ENCODE measurements at places on chromosomes 16 and 17. TPM values are rescaled to one million over a fixed set of nuclear protein-coding genes. Genes with fewer than 3 reads are reported as not detected.
A peak's percentile ranks its signal among the peaks of the same experiment; 100 is the strongest.

Gene CMTM2
- 0.72 TPM for total RNA-seq

Gene SLC35G6
- not detected for total RNA-seq

Gene CLEC3A
- total RNA-seq = not detected

Gene HS3ST2
- 0.70 TPM for total RNA-seq

Gene ARHGAP23
- total RNA-seq = not detected

Gene C16orf96
- 0.29 TPM for total RNA-seq

Gene C1QL1
- total RNA-seq = not detected

Gene TCAP
- 5.9 TPM for total RNA-seq

Gene DNAI2
- 8.4 TPM for total RNA-seq

Gene ARHGAP44
- not detected for total RNA-seq

DNA sequence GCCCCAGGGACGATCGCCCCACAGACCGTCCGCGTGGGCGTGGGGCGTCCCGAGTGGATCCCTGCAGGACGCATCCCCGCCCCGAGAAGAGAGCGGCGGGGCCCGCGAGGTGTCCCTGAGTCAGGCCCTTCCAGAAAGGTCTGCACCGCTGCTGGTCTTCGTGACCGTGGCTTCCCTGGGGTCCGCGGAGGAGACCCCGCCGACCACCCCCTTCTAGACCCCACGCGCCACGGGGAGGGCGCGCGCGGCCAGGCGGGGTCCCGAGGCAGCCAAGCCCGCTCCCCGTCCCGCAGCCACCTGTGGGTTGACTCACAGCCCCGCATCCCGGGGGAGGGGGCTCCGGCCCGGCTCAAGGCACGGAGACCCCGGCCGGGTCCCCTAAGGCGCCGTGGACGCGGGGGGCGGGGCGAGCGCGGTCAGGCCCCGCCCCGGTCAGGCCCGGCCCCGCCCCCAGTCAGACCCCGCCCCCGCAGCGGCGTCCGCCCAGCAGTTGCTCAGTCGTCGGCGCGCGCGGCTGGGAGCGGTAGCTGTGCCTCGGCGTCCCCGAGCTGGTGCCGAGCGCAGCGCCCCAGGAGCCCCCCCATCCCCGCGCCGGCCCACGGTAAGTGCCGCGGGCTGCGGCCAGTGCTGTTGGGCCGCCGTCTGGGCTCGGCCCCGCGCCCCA lies at the start of gene BAIAP3:
TSS of gene BAIAP3 (plus strand) at position 497 of the 664 bp plus-strand sequence. CDS start 4,905 bp downstream, outside the sequence.
- H3K27ac ChIP-seq = no peak within 1 kb of the TSS
- H3K27me3 ChIP-seq = peaks cover 17% of the 10 kb centered on the region
- peaks cover 33% of the 10 kb centered on the region for H3K4me1 ChIP-seq
- H3K36me3 ChIP-seq = no peaks in the 10 kb centered on the region
- peak; percentile 50 for DNase-seq
- H3K4me3 ChIP-seq = no peak within 1 kb of the TSS

GRCh38 chr16:46746821-46747776 lies 1.0 kb downstream of the MYLK3 start:
- H3K27me3 ChIP-seq = peaks cover 4% of the 10 kb centered on the region
- H3K36me3 ChIP-seq = no peaks in the 10 kb centered on the region
- no peak overlapping the region for H3K27ac ChIP-seq

DNA sequence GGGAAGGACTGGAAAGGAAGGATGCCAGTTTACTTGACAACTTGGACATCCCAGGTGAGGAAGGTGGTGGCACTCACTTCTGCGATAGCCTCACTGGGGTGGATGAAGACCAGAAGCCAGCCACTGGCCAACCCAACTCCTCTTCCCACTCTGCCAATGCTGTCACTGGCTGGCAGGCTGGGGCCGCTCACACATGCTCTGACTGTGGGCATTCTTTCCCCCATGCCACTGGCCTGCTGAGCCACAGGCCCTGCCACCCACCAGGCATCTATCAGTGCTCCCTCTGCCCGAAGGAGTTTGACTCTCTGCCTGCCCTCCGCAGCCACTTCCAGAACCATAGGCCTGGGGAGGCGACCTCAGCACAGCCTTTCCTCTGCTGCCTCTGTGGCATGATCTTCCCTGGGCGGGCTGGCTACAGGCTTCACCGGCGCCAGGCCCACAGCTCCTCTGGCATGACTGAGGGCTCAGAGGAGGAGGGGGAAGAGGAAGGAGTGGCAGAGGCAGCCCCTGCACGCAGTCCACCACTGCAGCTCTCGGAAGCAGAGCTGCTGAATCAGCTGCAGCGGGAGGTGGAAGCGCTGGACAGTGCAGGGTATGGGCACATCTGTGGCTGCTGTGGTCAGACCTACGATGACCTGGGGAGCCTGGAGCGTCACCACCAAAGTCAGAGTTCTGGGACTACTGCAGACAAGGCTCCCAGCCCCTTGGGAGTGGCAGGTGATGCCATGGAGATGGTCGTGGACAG lies 4.5 kb downstream of the ZNF646 start:
- no peak for DNase-seq
- peaks cover 23% of the 10 kb centered on the region for H3K4me1 ChIP-seq
- H3K27me3 ChIP-seq = no peaks in the 10 kb centered on the region
- H3K27ac ChIP-seq = no peak overlapping the region
- H3K36me3 ChIP-seq = peaks cover 48% of the 10 kb centered on the region

GRCh38 chr16:22216191-22216831 lies 10.2 kb downstream of the EEF2K start:
- H3K4me1 ChIP-seq = no peaks in the 10 kb centered on the region
- H3K27me3 ChIP-seq = no peaks in the 10 kb centered on the region
- H3K27ac ChIP-seq = no peak overlapping the region
- DNase-seq = no peak
- H3K36me3 ChIP-seq = no peaks in the 10 kb centered on the region
- H3K4me3 ChIP-seq = no peak overlapping the region

GRCh38 chr17:29379084-29379991 lies 10.8 kb upstream of the TAOK1 start:
- no peak for DNase-seq
- no peaks in the 10 kb centered on the region for H3K27me3 ChIP-seq
- H3K4me1 ChIP-seq = no peaks in the 10 kb centered on the region
- no peak overlapping the region for H3K27ac ChIP-seq
- no peak overlapping the region for H3K4me3 ChIP-seq

GRCh38 chr17:42678951-42679491 lies 2.2 kb upstream of the PLEKHH3 start:
- H3K4me3 ChIP-seq = no peak overlapping the region
- no peak for DNase-seq
- peak overlapping the region; percentile 58 for H3K27ac ChIP-seq
- H3K36me3 ChIP-seq = no peaks in the 10 kb centered on the region
- H3K27me3 ChIP-seq = peaks cover 32% of the 10 kb centered on the region
- peaks cover 86% of the 10 kb centered on the region for H3K4me1 ChIP-seq

DNA sequence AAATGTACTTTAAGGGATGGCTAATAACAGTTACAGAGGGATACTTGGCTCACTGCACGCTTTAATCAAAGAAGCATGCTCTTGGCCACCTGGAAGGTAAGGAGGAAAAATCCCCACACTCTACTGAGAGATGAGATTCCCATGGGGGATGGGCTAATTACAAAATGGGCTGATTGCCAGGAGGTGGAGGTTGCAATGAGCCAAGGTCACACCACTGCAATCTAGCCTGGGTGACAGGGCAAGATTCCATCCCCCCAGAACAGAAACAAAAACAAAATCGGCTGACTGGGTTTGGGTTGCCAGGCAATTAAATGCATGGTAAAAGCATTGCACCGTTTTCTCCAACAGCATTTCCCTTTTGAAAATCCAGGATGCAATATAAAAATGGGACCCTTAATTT lies 18.0 kb downstream of the N4BP1 start:
- H3K4me3 ChIP-seq = no peak overlapping the region
- no peaks in the 10 kb centered on the region for H3K36me3 ChIP-seq
- no peak overlapping the region for H3K27ac ChIP-seq
- no peaks in the 10 kb centered on the region for H3K27me3 ChIP-seq
- no peak for DNase-seq
- H3K4me1 ChIP-seq = peaks cover 41% of the 10 kb centered on the region

GRCh38 chr17:49928126-49928800 lies 40.7 kb upstream of the DLX4 start:
- no peak overlapping the region for H3K4me3 ChIP-seq
- H3K4me1 ChIP-seq = no peaks in the 10 kb centered on the region
- no peaks in the 10 kb centered on the region for H3K27me3 ChIP-seq
- no peaks in the 10 kb centered on the region for H3K36me3 ChIP-seq
- no peak for DNase-seq

DNA sequence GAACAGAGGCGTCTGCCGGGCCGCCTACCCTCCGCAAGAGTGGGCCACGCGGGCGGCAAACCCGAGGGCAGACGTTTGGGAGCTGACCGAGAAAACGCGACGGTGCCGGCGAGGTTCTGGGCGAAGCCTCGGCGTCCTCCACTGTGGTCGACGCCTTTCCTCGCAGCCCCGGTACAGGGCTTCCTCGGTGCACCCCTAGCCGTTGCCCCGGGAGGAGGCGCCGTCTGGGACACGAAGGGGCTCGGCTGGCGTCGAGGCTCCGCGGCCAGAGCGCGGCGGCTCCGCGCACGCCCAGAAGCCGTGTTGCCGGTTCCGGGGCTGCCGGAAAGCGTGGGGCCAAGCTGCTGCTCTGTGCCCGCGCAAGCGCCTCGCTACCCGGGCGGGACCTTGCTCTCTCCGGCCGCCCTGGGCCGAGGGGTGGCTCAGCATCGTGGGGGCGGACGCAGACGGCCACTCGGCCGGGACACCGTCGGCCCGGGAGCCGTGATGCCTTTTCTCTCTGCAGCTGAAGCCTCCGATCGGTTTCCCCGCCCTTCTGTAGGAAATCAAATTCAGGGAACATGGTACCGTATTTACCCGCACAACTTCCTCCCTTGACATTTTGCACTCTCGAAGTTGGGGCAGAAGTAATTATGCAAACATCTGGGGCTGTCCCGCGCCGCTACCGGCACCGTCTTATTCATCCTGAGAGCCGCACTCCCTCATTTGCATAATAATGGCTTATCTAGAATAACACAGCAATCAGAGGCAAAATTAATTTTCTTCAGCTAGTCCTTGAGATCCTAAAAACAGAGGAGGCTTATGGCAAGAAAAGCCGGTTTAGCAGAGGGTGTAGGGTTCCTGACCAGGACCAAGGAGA lies 7.3 kb upstream of the CBX8 start:
- peaks cover 59% of the 10 kb centered on the region for H3K4me1 ChIP-seq
- no peak overlapping the region for H3K27ac ChIP-seq
- peaks cover 98% of the 10 kb centered on the region for H3K27me3 ChIP-seq
- no peaks in the 10 kb centered on the region for H3K36me3 ChIP-seq

DNA sequence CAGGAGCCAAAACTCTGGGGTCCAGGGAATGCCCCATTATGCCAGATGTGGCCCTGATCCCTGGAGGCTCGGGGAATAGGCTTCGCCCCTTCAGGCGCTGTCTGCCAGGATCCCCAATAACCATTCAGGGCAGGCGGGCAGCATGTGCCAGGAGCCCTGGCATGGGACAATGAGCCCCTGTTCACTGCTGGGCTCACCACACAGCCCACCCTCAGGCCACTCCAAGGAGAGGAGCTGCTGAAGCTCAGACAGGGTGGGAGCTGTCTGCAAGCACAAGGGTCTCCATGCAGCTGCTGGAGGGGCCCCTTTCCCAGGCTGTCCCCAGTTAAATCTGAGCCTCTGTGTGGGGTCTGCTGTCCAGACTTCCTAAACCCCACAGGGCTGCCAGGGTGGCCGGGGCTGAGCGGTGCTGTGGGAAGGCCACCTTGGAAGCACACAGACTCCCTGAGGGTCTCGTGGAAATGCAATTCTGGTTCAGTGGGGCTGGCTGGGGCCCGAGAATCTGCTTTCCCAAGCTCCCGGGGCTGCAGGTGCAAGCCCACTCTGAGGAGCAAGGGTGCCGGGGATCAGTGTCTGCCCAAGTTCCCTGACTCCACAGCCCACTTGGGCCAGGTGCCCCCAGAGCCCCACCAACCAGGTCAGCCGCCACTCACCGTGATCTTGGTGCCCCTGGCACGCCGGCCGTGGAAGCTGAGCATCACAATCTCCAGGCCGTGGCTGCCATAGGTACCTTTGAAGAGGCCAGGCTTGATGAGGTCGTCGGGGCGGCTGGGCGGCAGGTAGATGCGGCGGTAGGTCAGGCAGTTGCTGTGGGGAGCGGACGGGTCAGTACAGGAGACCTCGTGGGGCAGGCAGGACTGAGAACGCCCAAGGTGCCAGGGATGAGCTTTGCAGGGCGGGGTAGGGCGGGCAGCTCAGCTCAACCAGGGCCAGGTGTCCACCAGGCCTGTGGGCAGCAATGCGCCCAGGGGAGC lies 17.7 kb upstream of the C16orf95 start:
- no peaks in the 10 kb centered on the region for H3K4me1 ChIP-seq
- H3K27ac ChIP-seq = no peak overlapping the region
- no peaks in the 10 kb centered on the region for H3K27me3 ChIP-seq
- peaks cover 37% of the 10 kb centered on the region for H3K36me3 ChIP-seq

GRCh38 chr17:28755486-28755885 lies 11.7 kb downstream of the TRAF4 start:
- H3K27me3 ChIP-seq = no peaks in the 10 kb centered on the region
- no peak overlapping the region for H3K27ac ChIP-seq
- DNase-seq = no peak
- no peaks in the 10 kb centered on the region for H3K4me1 ChIP-seq
- H3K4me3 ChIP-seq = no peak overlapping the region

DNA sequence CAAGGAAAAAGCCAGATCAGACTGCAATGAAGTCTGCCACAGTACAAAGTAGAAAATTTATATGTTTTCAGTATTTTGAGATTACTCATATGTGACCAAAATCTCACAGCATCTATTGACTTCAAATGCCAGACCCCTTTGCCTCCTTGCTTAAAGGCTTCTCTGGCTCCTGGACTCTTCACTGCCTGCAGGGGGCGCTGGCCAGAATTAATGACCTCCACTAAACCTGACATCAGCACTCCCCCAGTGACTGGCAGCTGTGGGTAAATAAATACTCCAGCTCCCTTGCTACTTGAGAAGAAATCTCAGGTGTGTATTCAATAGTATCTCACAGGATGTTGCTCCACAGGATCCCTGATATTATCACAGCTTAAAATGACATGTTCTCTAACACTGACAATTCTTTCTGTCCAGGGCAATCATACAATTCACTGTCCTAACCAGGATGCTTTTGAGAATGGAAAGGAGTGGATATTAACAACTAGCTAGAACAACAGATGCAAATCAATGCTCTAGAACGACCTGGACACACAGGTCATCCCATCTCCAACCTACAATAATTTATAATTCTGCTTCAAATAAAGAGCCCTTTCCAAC lies 4.0 kb downstream of the BECN1 start:
- no peaks in the 10 kb centered on the region for H3K27me3 ChIP-seq
- no peak overlapping the region for H3K27ac ChIP-seq
- H3K4me1 ChIP-seq = peaks cover 15% of the 10 kb centered on the region
- DNase-seq = peak; percentile 55
- peaks cover 53% of the 10 kb centered on the region for H3K36me3 ChIP-seq
- no peak overlapping the region for H3K4me3 ChIP-seq

- no peak overlapping the region for H3K4me3 ChIP-seq
- no peak for DNase-seq
- peaks cover 5% of the 10 kb centered on the region for H3K36me3 ChIP-seq
- H3K27ac ChIP-seq = no peak overlapping the region
- H3K4me1 ChIP-seq = peaks cover 7% of the 10 kb centered on the region
- H3K27me3 ChIP-seq = no peaks in the 10 kb centered on the region
Observed at GRCh38 chr17:3034578-3034920, 28.9 kb downstream of the OR1D5 start.

DNA sequence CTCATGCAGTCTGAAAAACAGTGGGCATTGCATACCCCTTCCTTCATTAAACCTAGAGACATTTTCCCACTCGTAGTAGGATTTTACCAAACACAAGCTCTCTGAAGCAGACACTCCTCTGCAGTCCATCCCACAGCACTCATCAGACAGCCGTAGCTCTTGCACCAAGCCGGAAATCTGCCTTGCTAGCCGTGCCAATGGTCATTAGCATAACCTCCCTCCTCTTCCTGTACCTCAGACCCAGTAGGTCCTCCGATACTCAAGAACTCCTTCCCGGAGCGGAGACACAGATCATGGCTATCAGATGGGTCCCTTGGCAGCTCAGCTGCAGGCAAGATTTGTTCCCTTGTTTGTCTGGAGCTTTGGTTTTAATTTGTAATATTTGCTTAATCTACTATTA lies 483.1 kb upstream of the PSMD7 start:
- H3K4me3 ChIP-seq = no peak overlapping the region
- DNase-seq = no peak
- no peaks in the 10 kb centered on the region for H3K27me3 ChIP-seq
- H3K4me1 ChIP-seq = no peaks in the 10 kb centered on the region
- H3K27ac ChIP-seq = no peak overlapping the region
- no peaks in the 10 kb centered on the region for H3K36me3 ChIP-seq

Measured in CD4-positive, alpha-beta memory T cell (primary cell).